ENCODE measurements at places on chromosomes 4 and X.
A peak's percentile ranks its signal among the peaks of the same experiment; 100 is the strongest.

GRCh38 chr4:23374259-23374658, 515.6 kb downstream of the PPARGC1A start:
- no peak for DNase-seq

DNA sequence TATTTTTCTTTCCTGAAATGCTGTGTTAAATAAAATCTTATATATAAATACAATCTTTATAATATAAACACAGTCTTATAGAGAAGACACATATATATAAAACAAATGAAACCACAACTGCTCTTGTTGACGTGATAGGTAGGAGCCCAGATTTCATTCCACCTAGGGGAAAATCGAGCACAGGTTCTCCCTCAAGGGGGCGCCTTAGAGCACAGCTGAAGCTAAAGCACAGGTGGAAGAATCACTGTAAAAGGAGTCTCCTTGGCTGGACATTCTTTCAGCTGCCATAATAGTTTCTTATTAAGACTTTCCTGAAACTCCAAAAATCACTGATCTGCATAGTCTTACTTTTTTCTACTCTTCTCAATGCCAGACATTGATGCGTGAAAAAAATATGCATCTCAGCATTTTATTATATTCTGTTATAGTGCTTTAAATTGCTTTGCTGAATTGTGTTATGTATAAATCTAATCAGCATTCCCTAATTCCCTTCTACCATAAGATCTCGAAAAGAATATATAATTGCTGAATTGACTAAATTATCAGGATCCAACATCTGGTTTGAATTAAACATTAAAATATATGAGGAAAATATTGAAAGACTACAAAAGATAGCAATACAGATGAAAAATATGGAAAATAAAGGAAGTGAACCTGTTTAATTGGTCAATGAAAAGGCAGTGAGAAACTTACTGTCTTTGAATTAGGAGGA, 25.5 kb upstream of the RXFP1 start:
- DNase-seq = peak; percentile 6

GRCh38 chr4:138982754-138983153, 32.8 kb upstream of the NOCT start:
- no peak for DNase-seq

- no peak for DNase-seq
Measured at GRCh38 chr4:140038031-140038533, 115.9 kb downstream of the MAML3 start.

GRCh38 chr4:128416921-128417320, 129.3 kb upstream of the PGRMC2 start:
- no peak for DNase-seq

DNA sequence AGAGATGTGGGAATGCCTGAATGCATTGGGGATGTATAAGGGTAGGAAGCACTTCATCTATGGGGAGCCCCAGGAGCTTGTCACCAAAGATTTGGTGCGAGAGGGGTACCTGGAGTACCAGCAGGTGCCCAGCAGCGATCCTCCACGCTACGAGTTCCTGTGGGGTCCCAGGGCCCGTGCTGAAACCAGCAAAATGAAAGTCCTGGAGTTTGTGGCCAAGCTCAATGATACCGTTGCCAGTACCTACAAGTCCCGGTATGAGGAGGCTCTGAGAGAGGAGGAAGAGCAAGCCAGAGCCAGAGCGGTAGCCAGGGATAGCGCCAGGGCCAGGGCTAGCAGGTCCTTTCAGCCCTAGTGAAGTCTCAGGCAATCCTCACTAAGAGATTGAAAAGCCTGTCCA, 3.8 kb downstream of the MAGEB17 start:
- DNase-seq = no peak

DNA sequence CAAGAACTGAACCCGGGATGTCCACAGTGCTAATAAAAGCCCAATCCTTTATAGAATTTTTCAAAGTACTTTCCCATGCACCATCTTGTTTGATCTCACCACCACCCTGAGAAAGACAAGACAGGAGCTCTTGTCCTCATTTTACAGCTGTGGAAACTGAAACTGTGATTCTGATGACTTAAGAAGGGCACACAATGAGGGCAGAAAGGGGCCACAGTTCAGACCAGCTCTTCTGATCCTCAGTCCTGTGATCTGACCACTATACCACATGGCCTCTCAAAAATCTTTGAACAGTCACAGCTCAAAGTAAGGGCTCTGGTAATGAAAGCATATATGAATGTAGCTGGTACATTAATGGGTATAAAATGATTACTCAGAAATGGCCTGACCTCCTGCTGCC, 127.3 kb upstream of the CPEB2 start:
- DNase-seq = no peak

DNA sequence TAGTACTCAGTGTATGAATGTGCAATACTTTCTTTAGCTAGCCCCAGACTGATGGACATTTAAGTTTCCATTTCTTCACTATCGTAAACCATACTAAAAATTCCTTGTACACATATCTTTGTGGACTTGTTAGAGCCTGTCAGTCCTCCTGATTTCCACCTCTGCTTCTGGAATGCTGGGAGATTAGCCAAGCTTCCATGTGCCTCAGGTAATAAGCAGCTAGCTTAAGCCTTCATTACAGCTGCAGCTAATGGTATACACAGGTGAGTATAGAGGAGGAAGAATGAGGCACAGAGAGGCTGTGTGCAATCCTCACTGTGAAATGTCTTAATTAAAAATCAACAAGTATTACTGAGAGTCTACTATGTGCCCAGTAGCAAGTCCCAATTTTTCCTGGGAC, 9.8 kb downstream of the SMIM9 start:
- DNase-seq = no peak

GRCh38 chr4:124642846-124643245, 69.7 kb downstream of the ANKRD50 start:
- DNase-seq = no peak

DNA sequence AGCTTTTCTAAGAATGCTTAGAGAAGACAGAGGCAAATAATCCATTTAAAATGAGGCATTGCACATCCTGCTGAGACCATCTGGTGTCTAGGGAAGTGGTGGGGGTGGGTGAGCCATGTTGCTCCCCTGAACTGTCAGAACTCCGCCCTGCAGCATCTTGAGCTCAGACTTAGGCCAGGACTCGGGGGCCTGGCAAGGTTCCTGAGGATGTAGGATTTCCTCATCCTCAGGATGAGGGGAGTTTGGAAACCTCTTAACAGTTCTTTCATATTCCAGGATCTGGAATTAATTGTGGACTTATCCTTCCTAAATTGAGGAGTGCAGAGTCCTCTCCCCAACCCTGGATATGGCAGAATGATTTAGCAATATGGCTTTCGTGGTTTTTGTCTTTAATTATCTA, 6.6 kb downstream of the TLL1 start:
- DNase-seq = no peak

DNA sequence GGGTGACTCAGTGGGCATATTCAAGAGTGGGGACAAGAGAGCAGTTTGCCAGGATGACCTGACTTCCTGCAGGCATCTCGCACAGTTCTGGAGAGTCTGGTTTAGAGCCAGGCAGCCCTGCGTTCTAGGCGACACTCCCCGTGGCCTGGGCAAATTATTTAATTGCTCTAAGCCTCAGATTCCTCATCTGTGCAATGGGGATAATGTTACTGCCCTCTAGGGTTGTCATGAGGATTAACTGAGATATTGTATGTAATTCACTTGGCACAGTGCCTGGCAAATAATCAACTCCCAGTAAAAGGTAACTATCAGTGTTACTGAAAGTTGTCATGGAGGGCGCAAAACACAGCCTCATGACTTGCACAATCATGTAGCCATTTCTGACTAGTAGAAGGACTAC, 48.8 kb upstream of the PITX2 start:
- DNase-seq = no peak

- DNase-seq = no peak
Measured at GRCh38 chr4:114807759-114808404, 209.3 kb downstream of the UGT8 start.

GRCh38 chr4:121950212-121950679, 1.6 kb downstream of the TRPC3 start:
- DNase-seq = peak; percentile 74

- DNase-seq = no peak
Measured at GRCh38 chr4:64747919-64748715, 338.9 kb upstream of the TECRL start.

GRCh38 chrX:20320461-20321159, 53.9 kb upstream of the RPS6KA3 start:
- peak; percentile 44 for DNase-seq

DNA sequence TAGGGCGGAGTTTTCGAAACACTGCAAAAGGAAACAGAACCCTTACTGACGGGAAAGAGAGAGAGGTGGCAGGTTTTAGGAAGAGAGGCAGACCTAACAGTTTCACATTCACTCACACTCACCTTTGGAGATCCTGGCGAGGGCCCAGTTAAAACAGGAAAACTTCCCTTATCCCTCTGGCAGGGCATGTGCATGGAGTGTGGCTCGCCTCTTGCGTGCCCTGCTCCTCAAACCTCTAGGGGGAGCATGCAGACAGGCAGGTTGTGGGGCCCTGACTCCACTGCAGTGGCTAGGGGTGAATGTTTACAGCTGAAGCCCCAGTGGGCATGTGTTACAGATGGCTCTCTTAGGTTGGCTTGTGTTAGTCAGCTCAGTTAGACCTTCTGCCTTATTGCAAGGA, 451.5 kb downstream of the UBE2NL start:
- DNase-seq = no peak

- DNase-seq = no peak
Measured at GRCh38 chr4:22315628-22316027, 200.2 kb downstream of the ADGRA3 start.

- no peak for DNase-seq
Measured at GRCh38 chrX:134669378-134670098, 11.3 kb upstream of the PLAC1 start.

DNA sequence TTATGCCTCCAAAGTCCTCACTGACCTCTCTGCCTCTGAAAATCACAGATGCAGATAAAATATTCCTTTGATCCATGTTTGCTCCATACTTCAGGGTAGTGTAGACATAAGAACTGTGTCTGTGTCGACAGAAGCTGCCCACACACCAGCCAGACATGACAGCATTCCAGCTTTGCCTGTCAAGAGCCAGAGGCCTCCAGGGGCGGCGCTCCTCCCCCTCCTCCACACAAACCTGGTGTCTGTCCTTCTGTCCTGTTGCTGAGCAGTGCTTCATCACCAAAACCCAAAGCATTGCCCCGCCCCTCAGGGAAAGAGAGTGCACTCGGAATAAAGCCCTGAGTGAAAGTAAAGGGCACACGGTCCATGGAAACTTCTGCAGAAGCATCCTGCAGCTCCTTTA, 379.4 kb downstream of the FBXW7 start:
- DNase-seq = no peak
